T-cell (primary cell): ENCODE measurements at places on chromosomes 1 and 21. TPM values are rescaled to one million over a fixed set of nuclear protein-coding genes. Genes with fewer than 3 reads are reported as not detected.

BNIPL gene
- total RNA-seq = 2.2 TPM

CD5L gene
- not detected for total RNA-seq

SHISA4 gene
- total RNA-seq = 0.38 TPM

OLIG2 gene
- total RNA-seq = not detected

TSPEAR gene
- total RNA-seq = not detected

FOXD2 gene
- total RNA-seq = 0.57 TPM

MRAP gene
- total RNA-seq = not detected

KRTAP13-2 gene
- not detected for total RNA-seq

LDLRAD1 gene
- not detected for total RNA-seq
